ENCODE measurements at places on chromosomes 11 and 22.

DNA sequence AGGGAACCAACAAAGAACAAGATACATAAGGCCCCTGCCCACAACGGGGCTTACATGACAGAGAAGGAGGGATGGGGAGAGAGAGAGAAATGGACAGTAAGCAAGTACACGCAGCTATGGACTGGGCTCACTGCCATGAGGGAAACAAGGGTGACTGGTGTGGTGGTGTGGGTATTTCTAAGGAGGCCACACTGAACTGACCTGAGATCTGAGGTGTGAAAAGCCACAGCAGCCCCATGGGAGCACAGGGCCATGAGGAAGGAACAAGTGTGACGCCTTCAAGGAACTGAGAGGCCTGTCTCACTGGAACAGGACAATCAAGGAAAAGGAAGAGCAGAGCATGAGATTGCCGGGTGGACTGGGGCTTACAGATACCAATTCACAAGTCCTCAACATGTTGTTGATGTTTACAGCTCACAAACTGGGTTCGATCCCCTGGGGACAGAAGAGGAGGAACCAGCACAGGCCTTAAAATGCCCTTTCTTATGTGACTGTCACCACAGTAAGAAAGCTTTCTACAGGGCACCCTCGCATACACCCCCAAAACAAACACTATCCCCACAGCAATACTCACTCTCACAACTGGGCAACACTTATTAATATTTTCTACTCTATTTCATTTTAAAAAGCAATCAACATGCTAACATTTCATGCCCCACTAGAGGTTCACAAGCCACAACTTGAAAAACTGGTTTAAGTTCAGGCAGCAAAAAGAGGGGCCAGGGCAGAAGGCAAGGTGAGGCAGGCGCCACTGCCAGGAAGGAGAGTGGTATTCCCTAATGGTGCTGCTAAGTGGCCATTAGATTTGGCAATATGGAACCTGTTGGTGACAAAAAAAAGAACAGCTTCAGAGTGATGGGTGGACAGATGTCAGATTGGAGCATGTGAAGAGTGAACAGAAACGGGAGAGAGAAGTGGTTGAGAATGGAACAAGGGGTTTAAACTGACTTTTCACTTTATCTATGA lies 39.1 kb downstream of the TCIRG1 start:
- DNase-seq = no peak

- no peak for DNase-seq
Observed at GRCh38 chr11:58152781-58153180, 27.5 kb upstream of the OR9I1 start.

- no peak for DNase-seq
Observed at GRCh38 chr11:88312628-88313027, 24.9 kb downstream of the CTSC start.

DNA sequence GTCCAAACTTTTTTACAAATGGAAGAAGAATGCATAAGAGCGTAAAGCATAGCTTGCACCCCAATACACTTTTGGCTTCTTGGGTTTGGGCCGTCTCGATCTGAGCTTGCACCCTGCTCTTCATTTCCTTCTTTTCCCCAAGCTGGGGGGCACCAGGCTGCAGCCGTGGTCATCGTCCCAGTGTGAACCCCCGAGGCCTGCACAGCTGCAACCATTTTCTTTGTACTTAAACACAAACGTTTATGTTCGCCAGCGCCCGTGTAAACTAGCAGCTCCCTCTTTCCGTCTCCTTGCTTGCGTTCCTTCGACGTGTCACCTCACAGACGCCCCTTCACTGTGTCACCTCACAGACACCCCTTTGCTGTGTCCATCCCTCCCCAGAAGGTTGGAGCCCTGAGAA lies 10.1 kb downstream of the KRTAP5-5 start:
- no peak for DNase-seq

GRCh38 chr11:45395947-45396346 lies 109.8 kb upstream of the SYT13 start:
- DNase-seq = no peak

- no peak for DNase-seq
Observed at GRCh38 chr22:23909296-23909898, 15.2 kb downstream of the MIF start.

- DNase-seq = no peak
Observed at GRCh38 chr11:106785913-106786650, 232.2 kb downstream of the GUCY1A2 start.

DNA sequence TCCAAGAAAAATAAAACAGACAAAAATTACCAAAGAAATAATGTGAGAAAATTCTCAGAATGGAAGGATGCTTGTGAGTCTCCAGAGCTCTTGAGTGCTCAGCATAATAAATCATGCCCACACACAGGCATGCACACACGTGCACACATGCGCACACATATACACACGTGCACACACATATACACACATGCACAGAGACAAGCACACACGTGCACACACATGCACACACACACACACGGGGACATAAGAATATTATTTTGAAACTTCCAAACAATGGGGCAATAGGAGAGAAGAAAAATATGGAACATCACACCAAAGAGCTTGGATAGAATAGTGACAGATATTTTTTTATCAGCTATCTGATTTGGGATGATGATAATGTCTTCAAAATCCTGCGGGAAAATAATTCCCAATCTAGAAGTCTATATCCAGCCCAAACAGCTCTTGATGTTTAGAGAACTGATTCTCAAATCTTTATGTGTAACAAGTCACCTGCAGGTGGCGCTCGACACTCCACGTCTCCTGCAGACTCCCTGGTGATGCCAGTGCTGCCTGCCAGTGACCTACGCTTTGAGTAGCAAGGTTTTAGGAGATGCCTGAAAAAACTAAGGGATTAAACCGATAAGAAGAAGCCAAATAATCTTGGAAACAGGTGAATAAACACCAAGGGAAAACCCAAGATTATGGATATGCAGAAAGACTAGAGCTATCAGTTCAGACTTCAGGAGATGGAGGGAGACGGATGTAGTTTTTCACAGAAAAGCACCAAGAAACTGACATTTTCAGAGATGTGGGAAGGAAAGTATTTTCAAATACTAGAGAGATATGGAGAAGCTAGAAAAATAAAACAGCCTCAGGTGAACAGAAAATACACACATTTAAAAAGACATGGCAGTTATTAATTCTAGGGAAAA lies 743.6 kb downstream of the ETS1 start:
- DNase-seq = peak; percentile 94

- no peak for DNase-seq
Observed at GRCh38 chr11:68353118-68353517, 40.7 kb downstream of the LRP5 start.

DNA sequence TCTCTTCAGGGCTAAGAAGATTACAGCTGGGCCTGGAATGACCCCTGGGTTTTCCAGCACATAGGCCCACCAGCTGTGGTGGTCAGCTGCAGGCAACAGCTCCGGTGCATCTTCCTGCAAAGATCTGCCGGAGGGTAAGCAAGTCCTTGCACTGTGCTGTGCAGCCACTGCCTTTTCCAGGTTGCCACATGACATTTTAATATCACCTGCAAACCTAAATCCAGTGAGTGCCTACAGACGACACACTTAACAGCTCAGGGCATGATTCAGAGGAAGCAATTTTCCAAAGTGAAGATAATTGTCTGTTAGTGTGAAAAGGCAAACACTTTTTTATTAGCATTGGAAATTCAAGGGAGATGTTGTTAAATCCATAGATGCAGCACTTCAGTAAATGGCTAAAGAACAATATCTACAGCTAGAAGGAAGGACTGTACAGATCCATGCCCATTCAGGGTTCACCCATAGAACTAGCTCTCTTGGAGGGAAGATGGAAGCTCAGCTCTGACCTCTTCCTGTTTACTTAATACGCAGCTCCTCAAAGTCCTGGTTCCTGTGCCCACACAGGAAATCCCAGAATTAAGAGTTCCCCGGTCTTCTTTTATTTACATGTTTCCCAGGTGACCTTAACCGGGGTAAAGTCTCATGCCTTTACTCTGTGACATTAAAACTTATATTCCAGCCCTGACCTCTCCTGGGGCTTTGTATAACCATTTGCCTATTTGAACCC lies 13.3 kb upstream of the NRIP3 start:
- no peak for DNase-seq

- peak; percentile 71 for DNase-seq
Observed at GRCh38 chr22:43370036-43370435, 26.9 kb upstream of the SCUBE1 start.

DNA sequence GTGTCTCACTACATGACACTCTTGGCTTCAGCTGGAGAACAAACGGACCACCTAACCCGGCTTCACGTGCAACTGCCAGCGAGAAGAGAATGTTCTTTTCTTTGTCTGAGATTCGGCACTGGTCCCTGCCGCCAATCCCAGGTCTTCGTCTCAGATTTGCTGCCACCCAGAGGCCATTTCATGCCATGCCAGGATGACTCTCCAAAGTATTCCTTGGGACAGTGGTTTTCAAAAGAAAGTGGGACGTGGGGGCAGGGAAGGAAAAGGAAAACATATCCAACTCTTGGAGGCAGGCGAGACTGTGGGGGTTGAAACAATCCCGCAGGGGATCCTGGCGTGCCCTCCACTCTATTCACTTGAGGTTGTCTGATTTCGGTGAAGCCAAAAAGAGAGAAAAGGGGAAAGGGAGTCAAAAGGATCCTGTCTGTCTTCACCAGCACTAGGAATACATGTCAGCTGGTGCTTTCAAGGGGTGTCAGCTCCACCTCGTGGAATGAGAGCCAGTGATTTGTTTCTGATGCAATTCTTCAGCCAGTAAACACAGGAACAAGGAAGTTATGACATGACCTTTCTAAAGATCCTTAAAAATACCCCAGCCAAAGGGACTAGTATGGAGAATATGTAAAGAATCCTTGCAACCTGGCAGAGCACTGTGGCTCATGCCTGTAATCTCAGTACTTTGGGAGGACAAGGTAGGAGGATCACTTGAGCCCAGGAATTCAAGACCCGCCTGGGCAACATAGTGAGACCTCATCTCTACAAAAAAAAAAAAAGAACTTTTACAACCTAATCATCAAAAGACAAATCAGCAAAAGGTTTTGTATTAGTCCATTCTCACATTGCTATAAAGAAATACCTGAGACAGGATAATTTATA lies 41.0 kb upstream of the APLNR start:
- DNase-seq = peak; percentile 92

DNA sequence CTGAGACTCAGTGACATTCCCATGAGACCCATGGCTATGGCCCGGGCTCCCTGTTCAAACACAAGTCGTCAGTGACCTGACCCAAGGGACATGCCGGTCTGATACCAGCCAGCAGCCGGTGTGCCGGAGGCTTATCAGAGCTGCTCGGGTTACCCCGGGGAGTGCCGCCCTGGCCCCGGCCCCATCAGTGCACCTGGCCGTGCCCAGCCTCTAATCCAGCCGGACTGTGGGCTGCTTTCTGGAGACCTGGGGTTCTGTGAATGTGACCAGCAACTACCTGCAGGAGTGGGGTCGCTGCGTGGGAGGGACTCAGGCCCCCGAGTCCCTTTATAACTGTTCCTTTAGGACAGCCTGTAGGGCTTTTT lies 52.7 kb downstream of the LINC01488 start:
- no peak for DNase-seq

GRCh38 chr22:37212174-37212906 lies at the start of gene SSTR3:
SSTR3 (minus strand) TSS chr22:37212477; CDS start chr22:37207803, 4,674 bp downstream.
- peak; percentile 59 for DNase-seq

GRCh38 chr22:44274918-44275630 lies 37.7 kb downstream of the SHISAL1 start:
- no peak for DNase-seq

- DNase-seq = no peak
Observed at GRCh38 chr11:79482800-79483199, 42.0 kb upstream of the TENM4 start.

GRCh38 chr11:475941-476340 lies 25.9 kb downstream of the PTDSS2 start:
- DNase-seq = no peak

- DNase-seq = peak; percentile 44
Observed at GRCh38 chr11:67119585-67120391, 725 bp downstream of the KDM2A start.

DNA sequence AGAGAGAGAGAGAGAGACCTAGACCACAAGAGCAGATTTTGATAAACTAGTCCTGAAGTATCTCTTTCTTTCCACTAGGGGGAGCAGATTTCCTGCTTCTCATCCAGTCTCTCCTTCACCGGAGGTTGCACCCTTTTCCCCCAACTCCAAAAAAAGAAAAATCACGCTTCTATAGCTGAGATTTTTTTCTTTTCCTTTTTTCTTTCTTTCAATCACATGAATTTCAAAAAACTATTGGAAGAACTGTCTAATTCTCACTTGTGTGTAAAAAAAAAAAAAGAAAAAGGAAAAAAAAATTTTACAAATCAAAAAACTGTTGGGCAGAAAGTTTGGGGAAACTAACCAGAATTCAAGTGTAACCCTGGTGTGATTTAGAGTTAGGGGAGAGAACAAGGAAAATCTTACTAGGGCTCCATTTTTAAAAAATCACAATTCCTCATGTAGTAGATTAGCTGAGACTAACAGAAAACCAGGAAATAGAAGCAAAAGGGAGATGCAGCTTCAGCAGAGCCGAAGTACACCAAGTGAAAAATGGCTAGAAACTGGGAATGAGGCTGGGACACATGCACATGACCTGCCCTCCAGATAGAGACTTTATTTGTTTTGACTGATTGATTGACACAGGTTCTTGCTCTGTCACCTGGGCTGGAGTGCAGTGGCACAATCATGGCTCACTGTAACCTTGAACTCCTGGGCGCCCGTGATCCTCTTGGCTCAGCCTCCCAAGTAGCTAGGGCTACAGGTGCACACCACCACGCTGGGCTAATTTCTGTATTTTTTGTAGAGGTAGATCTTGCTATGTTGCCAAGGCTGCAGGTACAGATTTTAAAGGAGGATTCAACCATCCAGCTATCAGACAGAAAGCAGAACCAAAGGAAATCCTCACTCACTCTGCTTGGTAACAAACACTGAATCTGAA lies 27.1 kb downstream of the SDHD start:
- DNase-seq = peak; percentile 83

GRCh38 chr22:45612451-45612901 lies 59.2 kb upstream of the ATXN10 start:
- DNase-seq = no peak

DNA sequence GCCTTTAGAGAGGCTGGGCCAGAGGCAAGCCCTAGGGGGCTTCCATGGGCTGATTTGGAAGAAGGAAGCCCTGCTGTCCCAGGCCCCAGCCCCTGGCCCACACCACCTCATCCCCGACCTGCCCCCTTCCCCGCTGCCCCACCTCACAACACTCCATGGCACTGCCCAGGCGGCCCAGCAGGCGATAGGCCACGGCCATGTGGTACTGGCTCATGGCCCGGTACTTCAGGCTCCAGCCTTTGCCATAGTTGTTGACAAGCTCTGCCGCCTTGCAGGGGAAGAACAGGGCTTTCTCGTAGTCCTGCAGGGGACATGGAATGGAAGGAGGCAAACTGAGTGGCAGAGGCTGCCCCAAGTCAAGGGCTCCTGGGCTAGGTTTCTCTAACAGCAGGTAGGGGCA lies 6.4 kb downstream of the RAPSN start:
- DNase-seq = no peak

- no peak for DNase-seq
Observed at GRCh38 chr22:42639541-42640241, 710 bp downstream of the ATP5MGL start.

GRCh38 chr11:45593992-45594391 lies 71.4 kb downstream of the CHST1 start:
- DNase-seq = peak; percentile 32
